ENCODE measurements at places on chromosomes 6 and 20.
A peak's percentile ranks its signal among the peaks of the same experiment; 100 is the strongest.

- no peak for DNase-seq
Measured at GRCh38 chr6:167684276-167685104, 142.2 kb upstream of the AFDN start.

GRCh38 chr6:107813555-107814194, 10.4 kb downstream of the SCML4 start:
- no peak for DNase-seq

- no peak for DNase-seq
Measured at GRCh38 chr6:85128781-85129180, 321.1 kb upstream of the NT5E start.

GRCh38 chr6:169828176-169828575, 76.8 kb downstream of the ERMARD start:
- no peak for DNase-seq

- DNase-seq = no peak
Measured at GRCh38 chr6:170423814-170424603, 117.5 kb downstream of the FAM120B start.

GRCh38 chr6:71599359-71599758, 287.0 kb upstream of the RIMS1 start:
- peak; percentile 73 for DNase-seq

DNA sequence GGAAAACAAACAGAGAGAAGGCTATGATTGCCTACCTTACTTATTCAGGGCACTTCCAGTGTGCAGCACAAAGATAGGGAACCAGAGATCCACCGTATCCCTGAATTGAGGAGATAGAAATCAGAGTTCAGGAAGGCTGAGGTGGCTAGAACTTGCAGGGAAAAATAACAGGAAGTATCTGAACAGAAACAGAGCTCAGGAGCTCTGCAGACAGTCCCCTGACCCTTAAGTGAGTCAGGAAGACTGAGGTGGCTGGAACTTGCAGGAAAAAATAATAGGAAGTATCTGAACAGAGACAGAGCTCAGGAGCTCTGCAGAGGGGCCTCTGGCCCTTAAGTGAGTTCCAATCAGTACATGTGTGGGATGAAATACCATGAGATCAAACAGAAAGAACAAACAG, 65.4 kb downstream of the RPRD1B start:
- no peak for DNase-seq

- DNase-seq = no peak
Measured at GRCh38 chr20:17443131-17443858, 87.9 kb downstream of the BFSP1 start.

GRCh38 chr6:141211845-141212244, 920.9 kb upstream of the GJE1 start:
- no peak for DNase-seq

GRCh38 chr6:2843138-2843740, 1.6 kb upstream of the SERPINB1 start:
- no peak for DNase-seq

DNA sequence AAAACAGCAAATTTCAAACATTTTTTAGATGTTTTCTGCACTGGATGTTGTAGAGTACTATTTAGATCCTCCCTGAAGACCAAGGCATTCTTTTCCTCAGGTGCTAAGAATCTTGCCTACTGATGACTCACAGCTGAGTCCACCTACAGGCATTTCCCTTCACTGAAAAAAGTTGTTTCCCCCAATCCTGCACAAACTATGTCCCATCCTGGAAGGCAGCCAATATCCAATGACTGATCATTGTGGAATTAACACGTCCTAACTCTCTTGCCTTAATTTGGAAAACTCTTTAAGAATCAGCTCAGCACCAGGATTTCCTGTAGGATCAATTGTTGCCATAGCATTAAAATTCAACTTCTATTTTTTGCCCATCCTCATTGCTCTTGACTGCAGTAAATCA, 268.4 kb upstream of the IRAK1BP1 start:
- peak; percentile 61 for DNase-seq
